Activated CD4-positive, CD25-positive, alpha-beta regulatory T cell (primary cell): ENCODE measurements at places on chromosomes 4 and X.

DNA sequence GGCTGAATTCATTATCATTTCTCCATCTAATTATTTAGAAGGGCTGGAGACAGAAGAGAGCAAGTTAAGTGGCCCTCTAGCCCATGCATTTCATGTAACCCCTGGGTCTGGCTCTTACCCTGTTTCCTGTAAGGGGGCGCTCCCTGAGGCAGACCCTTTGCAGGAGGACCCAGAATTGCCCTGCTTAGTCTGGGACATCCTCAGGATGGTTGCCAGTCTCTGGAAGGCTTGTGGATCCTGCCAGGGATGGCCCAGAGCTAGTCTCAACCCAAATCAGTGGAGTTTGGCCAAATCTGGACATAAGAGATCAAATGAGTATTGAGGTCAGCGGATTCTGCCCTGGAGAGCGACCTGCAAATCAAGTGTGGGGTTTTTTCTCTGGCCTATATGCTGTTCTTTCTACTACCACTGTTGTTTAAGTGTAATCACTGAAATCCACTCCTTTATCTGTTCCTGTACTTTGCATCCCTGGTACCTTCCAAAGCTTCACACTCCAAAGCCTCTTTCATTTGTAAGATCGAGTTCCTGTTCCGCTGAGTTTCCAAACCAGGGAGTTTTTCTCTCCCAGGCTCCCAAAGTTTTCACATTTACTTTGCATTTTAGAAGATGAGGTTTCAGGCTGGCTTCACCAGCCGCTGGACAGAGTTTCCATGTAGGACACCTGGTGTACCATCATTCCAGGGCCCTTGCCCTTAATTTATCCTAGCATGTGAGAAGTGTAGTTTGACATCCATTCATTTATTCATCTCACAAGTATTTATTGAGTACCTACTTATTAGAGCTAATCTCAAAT lies 6.3 kb downstream of the KLF3 start:
- DNase-seq: no peak

GRCh38 chrX:15143050-15143824 lies 126.6 kb downstream of the ASB9 start:
- peak; percentile 3 for DNase-seq

- DNase-seq: no peak
These were observed 15.9 kb upstream of the XKRX start for GRCh38 chrX:100944601-100945000.

GRCh38 chr4:173138624-173139023 lies 30.0 kb upstream of the GALNT7 start:
- no peak for DNase-seq

DNA sequence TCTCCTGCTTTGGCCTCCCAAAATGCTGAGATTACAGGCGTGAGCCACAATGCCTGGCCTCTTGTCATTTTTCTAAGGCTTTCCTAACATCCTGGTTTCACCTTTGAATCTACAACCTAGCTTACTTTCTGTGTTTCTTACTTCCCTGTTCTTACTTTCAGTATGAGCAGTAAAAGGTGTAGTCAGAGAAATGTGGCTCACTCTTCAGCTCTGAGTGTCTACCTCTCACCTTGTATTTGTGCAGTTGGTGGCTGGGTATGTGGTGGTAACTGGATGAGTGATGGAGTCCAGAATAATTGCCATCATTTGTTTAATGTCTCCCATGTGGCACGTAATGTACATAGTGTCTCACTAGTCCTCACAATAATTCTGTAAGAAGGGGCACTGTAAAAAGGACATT lies 19.1 kb upstream of the CXCL11 start:
- DNase-seq: no peak

DNA sequence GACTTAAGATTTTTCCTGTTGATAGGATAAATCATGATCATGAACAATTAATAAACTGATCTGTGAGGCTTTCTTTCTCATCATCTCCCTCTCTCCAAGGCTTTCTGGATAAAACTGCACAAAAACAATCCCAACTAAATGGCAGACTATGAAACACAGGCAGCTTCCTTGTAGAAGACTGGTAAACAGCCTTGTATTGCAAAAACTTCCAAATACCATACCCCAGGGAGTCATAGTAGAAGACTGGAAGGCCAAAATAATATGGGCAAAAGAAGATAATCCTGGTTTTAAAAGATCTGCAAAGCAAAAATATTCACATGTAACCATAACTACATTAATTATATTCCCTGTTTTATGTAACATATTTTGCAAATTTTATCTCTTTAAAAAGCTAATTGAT lies 113.0 kb downstream of the ANAPC10 start:
- DNase-seq: no peak

DNA sequence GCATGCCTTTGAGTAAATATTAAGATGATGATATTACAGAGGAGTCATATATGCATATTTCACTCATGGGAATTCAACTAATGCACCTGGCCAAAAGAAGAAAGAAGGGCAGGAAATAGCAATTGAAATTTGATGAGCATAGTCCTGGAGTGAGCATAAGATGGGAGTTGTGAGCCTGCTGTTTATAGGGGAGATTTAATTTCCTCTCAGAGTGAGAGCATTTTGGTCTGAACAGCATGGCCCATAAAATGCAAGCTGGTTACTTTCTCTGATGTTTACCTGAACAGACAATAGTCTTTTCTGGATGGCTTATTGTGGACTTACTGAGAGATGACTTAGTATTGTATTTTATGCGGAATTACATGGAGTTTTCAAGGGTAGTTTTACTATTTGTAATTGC lies 53.6 kb downstream of the FHIP1A start:
- DNase-seq: no peak

DNA sequence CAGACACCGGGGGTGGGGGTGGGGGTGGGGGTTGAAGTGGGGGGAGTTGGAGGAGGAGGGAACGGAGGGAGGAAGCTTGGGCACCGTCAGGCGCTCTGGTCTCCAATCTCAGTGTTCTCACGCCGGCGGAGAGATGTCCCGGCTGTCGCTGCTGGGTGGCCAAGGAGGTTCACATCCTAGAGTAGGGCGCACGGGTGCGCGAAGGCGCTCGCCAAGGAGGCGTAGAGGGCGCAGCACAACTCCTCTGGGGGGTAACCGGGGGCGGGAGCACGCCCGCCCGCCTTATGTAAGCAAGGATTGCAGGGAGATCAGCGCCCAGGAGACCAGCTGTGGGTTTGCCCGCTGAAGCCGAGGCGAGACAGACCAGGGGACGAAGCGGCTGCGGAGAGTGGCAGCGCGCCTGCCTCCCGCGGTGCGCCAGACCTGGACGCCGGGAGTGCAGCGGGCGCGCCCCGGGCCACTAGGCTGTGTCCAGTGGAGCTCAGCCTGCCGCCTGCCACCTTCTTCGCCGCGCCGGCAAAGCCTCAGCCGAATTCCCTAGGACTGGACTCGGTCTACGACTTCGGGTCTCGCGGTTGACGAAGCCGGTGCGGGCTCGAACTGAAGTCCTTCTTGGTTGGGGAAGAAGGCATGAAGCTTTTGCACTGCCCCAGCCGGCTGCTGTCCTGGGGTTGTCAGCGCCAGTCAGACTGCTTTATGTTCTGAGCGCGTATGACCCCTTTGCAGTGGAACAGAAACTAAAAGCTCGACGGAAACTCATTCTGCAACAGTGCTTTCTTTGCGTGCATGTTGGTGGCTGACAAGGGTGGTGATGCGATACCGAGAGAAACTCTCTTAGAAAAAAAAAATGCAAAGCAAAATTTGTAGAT lies 707 bp upstream of the UNC5C start:
- no peak for DNase-seq

GRCh38 chrX:155028877-155029291 lies 2.2 kb downstream of the FUNDC2 start:
- DNase-seq: no peak

- no peak for DNase-seq
These were observed 66.1 kb downstream of the DNAAF6 start for GRCh38 chrX:107272431-107272921.

- DNase-seq: no peak
These were observed 481 bp downstream of the UTP3 start for GRCh38 chr4:70688795-70689231.

GRCh38 chr4:8735236-8736089 lies 136.2 kb downstream of the HMX1 start:
- no peak for DNase-seq

- DNase-seq: no peak
These were observed 11.7 kb downstream of the ARX start for GRCh38 chrX:25004040-25004439.

- no peak for DNase-seq
These were observed 553.6 kb upstream of the BOD1L1 start for GRCh38 chr4:14180983-14181601.
